ENCODE measurements at places on chromosomes 6 and 20.
A peak's percentile ranks its signal among the peaks of the same experiment; 100 is the strongest.

- no peak for DNase-seq
Measured at GRCh38 chr6:35288834-35289233, 8.8 kb upstream of the DEF6 start.

GRCh38 chr6:170454512-170455285, 98.4 kb downstream of the PSMB1 start:
- no peak for DNase-seq

DNA sequence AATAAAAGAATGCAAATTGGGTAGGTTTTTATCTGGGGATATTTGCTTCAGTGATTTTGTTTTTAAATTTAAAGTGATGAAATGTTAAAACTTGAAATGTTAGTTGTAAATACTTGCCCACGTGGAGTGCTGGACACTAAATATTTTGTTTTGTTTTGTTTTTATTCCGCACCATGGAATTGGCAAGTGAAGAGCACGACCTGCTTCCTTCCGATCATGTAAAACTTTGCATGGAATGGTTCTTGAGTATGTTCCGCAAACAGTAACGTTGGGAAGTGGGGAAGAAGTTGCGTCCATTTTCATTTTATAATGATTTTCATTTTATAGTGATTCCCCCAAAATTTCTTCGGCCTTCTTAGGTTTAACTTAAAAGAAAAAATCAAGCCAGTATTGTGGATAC, 765 bp downstream of the IRAK1BP1 start:
- no peak for DNase-seq

GRCh38 chr6:56026455-56027180, 151.2 kb upstream of the BMP5 start:
- DNase-seq, result no peak

GRCh38 chr6:85015396-85015990, 251.1 kb upstream of the TBX18 start:
- no peak for DNase-seq

DNA sequence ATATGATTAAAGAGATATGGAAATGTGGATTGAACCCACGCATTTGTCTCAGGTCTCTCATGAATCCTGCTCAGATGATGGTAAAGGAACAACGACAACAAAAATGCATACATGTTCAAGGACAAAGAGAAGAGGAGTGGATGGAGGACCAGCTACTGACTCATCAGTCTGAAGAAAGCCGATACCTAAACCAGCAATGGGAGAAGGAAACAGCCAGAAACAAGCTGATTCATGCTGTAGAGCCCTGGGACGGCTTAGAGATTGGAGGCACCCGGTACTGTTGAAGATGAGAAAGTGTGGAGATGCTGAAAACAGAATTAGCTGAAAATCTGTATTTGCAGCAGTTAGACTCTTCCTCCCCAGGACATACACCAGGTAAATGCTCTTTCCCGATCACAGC, 14.4 kb upstream of the RIPPLY2 start:
- DNase-seq, result no peak

- no peak for DNase-seq
Measured at GRCh38 chr6:166687879-166688205, 60.8 kb upstream of the RPS6KA2 start.

DNA sequence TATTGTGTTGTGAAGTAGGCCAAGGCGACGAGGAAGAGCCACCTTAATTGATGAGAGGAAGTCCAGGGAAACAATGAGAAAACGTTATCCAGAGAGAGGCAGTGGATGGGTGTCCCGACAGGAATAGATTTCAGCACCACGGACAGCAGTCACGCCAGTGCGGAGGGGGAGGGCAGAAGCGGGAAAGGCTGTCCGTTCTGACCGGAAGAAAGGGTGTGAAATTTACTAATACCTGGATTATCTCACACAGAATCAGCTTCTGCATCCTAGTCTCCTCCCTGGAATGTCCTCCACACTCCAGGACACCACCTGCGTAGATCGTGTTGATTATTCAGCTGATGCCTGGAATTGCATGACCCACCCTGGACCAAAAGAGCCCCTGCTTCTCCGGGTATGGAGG, 7.4 kb upstream of the BPIFA3 start:
- DNase-seq, result peak; percentile 6

GRCh38 chr6:107806691-107807090, 17.4 kb downstream of the SCML4 start:
- no peak for DNase-seq

DNA sequence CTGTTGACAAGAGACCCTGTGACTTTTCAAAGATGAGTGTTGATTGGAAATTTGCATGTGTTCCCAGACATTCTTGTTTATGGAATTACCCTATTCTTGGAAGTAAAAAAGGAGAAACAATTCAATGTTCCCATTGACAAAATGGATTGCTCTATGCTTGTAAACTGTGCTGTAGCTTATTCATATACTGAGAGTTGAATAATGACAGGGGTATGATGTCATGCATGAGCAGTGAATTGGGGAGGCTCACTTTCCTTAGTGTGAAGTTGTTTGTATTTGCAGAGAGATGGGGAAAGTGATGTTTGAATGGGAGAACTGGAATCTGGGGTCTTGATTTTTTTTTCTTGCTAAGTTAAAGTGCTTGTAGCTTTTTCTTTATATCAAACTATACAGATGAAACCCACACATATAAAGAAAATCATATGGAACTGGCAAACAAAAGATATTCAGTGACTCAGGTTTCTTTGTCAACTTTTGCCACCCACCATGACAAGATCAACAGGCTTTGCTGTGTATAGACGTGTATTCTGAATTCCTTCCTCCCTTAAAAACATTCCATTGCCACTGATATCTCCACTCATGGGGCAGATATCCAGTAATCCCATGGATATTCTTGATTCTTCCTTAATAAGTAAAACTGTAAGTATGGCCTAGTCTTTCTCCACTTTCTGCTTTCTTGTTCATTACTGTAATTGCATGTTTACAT, 97.8 kb upstream of the JAG1 start:
- DNase-seq, result no peak

GRCh38 chr6:167409079-167409478, 84.2 kb downstream of the TTLL2 start:
- no peak for DNase-seq

DNA sequence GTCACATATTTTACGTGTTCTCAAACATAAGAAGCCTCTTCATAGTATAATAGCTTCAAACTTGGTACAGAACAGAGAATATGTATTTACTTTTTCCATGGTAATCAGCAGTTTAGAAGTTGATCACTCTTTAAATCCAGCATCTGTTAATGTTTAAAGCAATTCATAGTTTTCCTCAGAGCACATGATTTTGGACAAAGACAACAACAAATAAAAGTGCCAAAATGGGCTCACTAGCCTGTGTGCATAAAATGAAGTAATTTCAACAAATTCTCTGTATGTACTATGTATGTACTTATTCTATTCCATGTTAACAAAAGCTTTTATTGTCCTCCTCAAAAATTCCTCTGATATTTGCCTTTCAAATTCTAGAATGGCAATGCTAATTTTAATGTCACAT, 38.1 kb upstream of the UST start:
- DNase-seq, result no peak

DNA sequence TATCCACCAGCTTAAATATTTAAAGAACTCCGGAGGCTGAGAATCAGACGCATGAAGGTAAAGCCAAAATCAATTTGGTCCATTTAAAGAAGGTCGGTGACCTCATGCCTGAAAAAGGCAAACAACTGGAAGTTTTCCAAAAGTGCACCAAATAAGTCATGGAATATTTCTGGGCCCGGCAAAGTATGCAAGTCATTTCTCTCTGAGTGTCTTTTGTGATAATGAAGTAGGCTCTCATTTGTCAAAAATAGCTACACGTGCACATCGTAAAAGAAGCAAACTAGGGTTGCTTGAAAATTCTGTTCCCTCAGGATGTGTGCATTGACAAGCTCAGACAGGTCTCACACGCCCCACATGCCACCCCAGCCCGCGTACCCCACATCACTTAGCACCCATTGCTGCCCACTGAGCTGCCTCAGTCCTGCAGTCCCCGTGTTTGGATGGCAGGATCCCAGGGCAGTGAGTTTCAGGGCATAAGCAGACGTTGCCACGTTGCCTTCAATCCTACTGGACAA, 20.5 kb upstream of the PYGB start:
- DNase-seq, result no peak

DNA sequence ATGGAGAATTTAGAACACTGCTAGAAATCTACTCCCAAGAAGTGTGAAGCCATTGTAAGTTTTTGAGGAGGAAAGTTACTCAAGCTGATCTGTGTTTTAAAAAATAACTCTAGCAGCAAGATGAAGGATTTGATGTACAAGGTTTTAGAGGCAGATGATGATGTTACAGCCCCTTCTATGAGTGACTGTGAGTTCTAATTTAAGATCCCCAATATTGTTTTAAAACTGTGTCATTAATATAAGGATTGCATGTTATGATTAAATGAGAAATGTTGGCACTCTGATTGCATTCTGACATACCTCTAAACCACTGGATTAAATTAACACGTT, 293.5 kb downstream of the ADGB start:
- no peak for DNase-seq

DNA sequence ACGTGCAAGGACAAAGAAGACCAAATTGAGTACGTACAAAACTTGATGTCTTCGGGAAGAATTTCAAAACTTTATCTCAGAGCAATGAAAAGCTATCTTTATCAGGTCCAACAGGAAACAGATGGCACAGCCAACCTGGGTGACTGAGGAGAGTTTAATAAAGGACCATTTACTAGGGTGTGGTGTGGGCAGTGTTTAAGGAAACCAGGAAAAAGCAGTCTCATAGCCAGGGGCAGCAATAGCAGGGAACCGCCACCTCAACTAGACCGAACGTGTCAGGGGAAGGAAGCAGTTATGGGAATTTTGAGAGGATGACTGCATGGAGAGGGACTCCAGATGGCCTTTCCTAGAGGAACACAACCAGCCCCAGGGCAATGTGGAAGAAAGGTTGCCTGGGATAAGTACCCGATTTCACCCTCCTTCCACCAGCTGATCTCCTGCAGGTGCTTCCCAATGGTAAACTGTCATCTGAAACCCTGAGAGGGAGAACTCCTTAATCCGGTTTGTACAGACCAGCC, 15.2 kb upstream of the TAAR5 start:
- DNase-seq, result no peak

- DNase-seq, result no peak
Measured at GRCh38 chr6:2579804-2580570, 170.7 kb downstream of the MYLK4 start.

DNA sequence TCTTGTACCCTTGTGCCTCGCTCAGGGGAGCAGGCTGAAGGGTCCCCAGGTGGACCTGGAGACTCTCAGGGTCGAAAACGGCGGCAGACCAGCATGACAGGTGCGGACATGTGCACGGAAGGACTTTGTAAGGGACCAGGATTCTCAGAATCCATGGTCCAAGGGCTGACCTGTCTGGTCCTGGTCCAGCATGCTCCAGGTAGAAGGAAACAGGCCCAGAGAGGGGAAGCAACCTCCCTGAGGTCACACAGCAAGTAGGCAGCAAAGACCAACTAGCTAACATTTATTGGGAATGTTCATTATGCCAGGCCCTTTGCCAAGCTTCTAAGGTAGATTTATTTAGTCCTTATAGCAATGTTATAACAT, 5.9 kb downstream of the CDKN1A start:
- DNase-seq, result no peak

DNA sequence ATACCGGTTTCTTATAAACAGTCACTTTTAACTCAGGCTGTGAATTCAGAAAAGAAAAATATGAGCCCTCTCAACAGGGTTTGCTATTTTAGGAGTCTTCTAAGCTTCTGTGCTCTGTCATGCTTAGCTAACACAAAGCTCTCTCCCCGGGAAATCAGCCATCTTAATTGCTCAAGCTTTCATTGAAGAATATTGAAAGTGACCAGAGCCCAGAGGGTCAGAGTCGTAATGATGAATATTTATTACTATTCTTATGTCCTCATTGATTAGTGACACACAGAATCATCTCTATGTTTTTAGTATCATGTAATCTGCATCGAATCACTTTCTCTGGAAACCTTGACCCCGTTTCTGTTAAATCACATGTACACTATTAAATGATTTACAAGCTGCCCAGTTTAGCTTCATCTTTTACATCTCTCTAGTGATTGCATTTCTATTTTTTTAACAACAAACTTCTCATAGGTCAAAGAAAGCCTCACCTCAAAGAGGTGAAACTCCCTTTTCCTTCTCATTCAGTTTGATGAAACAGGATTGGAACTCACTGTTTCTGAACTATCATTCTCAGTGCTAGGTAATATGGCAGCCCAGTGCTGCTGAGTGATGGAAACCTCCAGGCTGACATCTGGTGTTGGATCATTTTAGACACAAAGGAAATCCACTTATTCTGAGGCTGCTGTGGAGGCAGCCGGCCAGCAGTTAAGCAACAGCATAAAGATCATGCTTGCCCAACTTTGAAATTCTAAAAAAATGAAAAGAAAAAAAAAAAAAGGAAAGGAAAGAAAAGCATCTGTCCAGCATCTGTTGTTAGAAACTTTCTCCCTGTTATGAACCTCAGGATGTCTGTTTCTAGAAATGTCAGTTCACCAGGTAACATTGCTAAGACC, 96.3 kb downstream of the RFPL4B start:
- DNase-seq, result no peak

DNA sequence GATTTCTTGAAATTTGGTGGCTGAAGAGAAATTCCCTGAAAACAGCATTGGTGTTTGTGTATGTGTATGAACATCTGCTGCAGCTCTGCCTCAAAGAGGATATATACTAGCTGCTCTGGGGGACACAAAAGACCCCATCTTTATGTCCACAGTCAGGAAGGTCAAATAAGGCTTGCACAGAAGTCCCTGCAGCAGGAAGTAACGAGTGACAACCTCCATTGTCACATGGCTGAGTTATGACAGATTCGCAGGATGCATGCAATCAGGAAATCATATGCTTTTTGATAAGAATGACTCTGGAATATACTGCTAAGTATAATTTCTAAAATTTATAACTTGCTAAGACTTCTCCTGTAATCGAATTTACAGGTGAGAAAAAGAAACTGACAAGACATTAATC, 225.9 kb upstream of the CST7 start:
- DNase-seq, result no peak

GRCh38 chr6:40631744-40632143, 44.6 kb upstream of the LRFN2 start:
- no peak for DNase-seq

DNA sequence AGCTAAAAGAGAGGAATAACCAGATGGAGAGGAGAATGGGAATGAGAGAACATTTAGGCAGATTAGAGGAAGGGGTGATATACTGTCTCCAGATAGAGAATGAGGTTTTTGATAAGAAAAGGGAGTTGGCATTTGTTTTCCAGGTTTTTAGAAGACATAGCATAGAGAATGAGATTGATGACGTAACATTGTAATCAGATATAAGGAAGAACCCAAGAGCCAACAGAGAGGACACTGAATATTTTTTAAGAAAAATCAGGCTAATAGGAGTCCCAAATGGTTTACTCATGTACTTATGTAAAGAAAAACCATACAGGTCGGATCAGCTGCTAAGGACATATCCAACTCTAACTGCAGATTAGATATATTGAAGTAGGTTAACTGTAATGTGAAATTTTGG, 112.9 kb downstream of the TBC1D7 start:
- no peak for DNase-seq
